Non-pigmented ciliary epithelial cell (primary cell): ENCODE measurements at places on chromosomes 1 and 21.
A peak's percentile ranks its signal among the peaks of the same experiment; 100 is the strongest.

GRCh38 chr1:28341591-28341990, 12.8 kb downstream of the MED18 start:
- DNase-seq = no peak

DNA sequence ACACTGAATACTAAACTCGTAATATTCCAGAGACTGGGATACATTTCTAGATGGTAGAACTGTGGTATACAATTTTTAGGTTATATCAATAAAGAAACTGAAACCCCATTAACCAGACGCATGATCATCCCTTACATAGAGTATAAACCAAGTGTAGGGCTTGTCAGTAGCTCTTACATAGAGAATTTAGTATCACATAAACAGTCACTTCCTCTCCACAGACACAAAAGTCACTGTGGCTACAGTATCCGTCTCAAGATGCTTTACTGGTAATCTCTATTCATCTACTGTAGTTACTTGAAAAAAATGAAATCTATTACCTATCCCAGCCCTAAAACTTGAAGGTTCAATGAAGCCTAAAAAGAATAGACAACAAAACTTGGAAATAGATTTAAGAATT, 252.3 kb upstream of the TMPRSS15 start:
- no peak for DNase-seq

DNA sequence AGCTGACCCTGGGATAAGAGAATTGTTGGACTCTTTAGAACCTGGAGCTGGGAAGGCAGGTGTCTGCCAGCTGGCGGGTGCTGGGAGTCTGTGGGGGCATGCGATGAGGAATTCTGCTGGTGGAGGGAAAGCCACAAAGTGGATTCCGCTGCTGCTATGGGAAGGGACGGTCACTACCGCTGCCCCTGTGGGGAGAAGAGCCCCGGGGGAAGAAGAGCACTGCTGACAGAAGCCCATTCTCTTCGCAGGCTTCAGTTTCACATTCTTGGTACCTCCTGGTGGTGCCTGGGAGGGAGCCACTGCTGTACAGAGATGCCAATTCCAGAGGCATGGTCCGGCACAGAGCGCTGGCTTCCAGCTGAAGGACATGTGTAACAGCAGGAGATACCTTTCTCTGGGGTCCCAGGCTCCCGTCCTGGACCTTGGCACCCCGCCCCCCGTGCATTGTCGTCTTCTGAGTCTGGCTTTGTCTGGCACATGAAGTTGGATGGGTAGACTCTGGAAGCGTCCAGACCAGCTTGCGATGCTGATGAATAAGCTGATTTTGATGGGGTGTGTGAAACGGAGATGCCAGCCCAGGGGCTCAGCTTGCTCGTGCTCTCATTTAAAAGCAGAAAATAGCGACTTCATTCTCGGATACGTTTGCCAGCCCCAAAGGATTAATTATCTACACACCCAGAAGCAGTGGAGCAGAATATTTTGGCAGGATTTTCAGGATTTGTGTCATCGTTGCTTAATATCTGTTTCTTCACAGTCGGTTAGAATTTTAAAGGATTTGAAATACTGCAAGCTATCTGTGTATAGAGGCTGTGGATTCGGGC, 13.2 kb downstream of the PDXK start:
- no peak for DNase-seq

GRCh38 chr1:3244025-3244926, 175.3 kb downstream of the PRDM16 start:
- no peak for DNase-seq

GRCh38 chr1:192832492-192832891, 23.7 kb downstream of the RGS2 start:
- DNase-seq = no peak

DNA sequence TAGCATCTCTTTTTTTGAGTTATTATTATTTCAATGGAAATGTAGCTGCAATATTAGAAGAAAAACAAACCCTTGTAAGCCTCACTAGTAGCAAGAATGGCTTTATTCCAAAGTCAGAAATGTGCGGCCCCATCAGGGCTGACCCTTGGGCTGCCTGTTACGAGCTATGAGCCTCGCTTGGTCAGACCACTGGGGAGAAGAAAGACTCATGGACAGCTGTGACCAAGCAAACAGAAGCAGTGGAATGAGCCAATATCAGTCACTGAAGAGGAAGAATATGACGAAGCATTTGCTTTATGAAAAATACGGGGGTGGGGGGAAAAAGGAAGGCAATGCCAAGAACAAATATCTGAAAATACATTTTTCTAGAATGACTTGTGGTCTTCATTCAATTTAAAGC, 504.5 kb downstream of the LMO4 start:
- peak; percentile 14 for DNase-seq

GRCh38 chr1:43645461-43645860, 4.5 kb upstream of the KDM4A start:
- no peak for DNase-seq

DNA sequence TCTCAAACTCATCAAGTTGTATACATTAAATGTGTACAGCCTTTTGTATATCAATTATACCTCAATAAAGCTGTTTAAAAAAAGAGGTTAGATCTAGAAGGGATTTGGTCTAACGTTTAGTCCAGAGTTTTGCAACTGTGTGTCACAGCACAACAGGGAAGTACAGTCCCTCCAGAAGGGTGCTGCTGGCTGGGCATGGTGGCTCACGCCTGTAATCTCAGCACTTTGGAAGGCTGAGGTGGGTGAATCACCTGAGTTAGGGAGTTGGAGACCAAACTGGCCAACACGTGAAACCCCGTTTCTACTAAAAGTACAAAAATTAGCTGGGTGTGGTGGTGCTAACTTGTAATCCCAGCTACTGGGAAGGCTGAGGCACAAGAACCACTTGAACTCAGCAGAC, 78.3 kb upstream of the HAO2 start:
- DNase-seq = no peak

DNA sequence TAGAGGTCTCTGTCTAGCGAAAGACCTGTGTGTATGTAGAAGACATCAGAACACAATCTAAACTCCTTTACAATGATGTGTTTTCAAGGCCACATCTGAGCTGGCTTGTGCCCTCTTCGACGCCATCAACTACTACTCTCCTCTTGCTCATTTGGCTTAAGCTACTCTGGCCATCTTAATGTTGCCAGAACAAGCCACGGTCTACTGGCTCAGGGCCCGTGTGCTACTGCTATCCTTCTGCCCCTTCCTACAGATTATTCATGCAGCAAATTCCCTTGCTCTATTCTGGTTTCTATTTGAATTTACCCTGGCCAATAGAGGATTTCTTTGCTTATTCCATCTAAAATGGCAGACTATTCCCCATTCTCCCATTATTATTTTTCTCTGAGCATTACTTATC, 121.7 kb downstream of the ZZZ3 start:
- DNase-seq = no peak

DNA sequence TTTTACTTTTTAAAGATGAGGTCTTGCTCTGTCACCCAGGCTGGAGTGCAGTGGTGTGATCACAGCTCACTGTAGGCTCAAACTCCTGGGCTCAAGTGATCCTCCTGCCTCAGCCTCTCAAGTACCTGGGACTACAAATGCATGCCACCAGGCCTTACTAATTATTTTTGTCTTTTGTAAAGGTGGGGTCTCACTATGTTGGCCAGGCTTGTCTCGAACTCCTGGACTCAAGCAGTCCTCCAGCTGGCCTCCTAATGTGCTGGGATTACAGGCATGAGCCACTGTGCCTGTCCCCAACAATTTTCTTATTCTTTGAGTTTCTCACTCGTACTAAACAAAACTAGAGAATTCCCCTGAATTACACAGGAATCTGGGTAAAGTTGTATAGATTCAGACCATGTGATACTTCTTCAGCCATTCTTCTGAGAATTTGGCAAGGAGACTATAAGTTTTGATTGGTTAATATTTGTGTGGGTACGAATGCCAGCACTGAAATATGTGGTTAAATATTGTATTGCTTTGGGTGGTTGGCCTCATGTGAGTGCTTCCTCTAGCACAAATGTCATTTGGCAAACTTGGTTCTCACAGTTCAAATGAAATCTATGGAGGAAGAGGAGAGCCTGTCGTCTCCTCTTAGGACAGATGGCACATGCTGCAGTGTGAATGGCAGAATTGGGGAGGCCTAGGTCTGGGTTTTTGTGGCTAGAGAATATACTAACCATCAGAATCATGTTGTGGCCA, 104.9 kb downstream of the RUNX1 start:
- no peak for DNase-seq

- no peak for DNase-seq
Observed at GRCh38 chr1:195738966-195739650, 869.1 kb downstream of the KCNT2 start.

GRCh38 chr1:180264595-180264994, 34.5 kb downstream of the LHX4 start:
- no peak for DNase-seq

GRCh38 chr1:161933592-161934588, 89.8 kb downstream of the OLFML2B start:
- DNase-seq = no peak

GRCh38 chr1:245788269-245788668, 633.5 kb downstream of the KIF26B start:
- peak; percentile 87 for DNase-seq

DNA sequence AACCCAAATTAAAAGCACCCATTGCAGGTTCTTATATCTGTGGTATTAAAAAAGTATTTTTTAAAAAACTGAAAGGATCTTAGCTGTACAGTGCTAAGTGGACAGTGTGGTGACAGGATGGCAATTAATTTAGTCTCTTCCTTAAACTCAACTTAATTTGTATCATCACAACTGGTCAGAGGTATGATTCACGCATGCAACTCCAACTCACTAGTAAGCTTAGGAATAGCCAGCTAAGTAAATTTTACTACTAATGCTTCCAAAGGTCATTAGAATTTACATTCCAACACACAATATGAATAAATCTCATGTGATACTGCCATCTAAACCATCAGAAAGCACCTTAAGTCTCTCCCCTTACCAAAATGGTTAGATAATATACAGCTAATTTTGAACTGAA, 35.4 kb downstream of the ENAH start:
- DNase-seq = no peak

DNA sequence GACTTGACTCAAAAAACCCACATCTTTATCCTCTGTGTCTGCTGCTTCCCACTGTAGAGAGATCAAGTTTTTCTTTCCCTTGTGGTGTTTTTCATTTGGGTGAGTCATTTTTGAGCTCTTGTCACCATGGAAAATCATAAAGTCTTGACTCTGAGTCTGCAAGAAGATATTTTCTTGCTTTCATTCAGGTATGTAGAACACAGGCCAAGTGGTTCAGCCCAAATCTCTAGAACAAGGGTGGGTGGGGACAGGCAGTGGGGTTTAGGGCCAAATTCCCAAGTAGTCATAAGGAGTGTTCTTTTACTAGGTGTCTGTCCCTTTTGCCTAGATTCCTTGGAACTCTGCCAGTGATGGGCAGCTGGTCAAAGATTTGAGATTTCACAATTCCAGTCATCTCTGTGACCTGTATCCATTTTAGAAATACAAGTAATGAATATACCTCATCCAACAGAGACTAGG, 21.5 kb upstream of the ARHGAP29 start:
- DNase-seq = peak; percentile 90

DNA sequence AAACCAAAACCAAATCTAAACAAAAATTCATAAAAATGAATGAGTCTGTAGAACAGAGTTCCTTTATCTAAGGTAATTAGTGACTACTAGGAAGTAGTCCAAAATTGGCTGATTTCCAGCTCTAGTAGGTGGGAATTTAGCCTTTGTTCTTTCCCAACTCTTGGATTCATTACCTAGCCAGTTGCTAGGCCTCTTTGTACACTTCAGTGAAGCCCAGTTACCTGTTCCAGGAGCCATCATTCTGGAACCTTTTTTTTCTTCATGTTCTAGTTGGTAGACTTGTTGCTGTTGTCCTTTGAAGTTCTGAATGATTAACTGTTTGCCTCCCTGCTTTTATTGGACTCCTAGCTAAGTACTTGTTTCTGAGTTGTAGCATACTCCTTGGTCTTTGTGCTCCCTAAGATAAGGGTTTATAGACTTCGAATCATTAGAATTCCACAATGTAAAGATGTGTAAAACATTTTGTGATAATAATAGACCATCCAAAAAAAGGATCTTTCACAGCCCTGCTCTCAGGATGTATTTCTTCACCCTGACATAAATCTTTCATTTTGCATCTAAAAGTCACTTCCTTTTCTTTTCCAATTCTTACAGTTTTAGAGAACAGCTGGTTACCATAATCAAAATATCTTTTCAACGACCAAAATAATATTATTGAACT, 9.8 kb downstream of the PLA2G4A start:
- no peak for DNase-seq

DNA sequence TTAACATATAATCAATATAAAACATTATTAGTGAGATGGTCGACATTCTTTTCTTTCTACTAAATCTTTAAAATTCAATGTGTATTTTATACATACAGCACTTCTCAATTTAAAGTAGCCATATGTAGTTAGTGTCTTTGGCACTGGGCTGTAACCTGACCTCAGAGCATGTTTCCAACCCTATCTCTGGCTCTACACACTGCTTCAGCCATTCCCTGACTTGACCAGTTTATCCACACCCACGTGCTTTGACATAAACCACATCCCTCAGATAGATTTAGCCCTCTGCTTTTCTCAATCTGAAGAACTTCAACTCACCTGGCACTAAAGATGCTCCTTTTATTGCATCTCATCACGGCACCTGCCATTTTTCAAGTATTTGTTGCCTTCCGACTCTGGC, 58.3 kb downstream of the RGS2 start:
- no peak for DNase-seq

DNA sequence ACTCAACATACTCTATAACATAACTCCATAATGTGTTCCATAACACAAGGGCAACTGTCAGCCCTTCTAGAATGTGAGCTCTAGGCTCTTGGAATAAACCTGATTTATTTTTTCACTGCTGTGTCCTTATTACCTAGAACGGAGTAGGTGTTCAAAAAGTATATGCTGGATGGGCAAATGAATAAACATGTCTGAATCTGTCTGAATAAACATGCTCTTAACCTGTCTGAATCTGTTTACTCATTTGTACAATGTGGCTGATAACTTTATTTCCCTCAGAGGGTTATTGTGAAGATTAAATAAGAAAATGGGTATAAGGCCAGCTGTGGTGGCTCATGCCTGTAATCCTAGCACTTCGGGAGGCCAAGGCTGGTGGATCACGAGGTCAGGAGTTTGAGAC, 42.3 kb downstream of the AZIN2 start:
- DNase-seq = no peak

GRCh38 chr21:44319407-44320065, 19.7 kb downstream of the CFAP410 start:
- DNase-seq = no peak

DNA sequence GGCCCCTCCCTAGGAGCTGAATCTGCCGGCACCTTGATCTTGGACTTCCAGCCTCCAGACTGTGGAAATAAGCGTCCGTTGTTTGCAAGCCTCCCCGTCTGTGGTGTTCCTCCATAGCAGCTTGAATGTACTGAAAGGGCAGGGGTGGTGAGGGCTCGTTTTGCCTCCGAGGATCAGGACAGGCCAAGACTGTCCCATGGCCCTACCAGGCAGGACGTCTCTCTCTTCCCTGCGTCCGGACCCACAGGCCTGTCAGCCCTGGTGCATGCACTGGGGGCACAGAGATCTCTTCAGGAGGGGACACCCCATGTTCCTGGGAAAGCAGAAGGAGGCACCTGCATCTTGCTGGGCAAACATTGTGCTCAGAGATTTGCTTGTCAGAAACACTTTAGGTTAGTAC, 156.3 kb upstream of the C1orf174 start:
- no peak for DNase-seq

GRCh38 chr1:188367661-188368060, 1538.9 kb downstream of the PLA2G4A start:
- no peak for DNase-seq

- DNase-seq = no peak
Observed at GRCh38 chr1:23667411-23667810, 24.2 kb upstream of the RPL11 start.

GRCh38 chr1:185317886-185318310, 855 bp upstream of the IVNS1ABP start:
- no peak for DNase-seq
